ENCODE measurements at places on chromosomes 6 and 20.

DNA sequence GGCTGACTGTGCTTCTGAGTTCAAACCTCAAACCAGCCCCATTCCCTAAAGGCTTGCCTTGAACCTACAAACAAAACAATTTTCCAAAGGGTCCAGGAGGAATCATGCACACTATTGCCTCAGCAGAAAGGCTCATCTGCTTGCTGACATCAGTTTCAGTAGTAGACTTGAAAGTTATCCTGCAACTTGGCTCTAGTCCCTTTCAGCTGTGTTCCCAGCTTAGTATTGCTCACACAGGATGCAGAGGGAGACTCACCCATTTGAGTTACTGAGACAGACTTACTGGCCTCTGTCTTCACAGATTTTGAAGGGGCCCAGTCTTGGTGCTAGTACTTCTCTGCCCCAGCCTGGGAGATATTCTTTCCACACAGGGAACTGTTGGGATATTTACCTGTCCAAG, 38.5 kb upstream of the TFB1M start:
- DNase-seq: no peak

GRCh38 chr20:53032478-53032932, 60.3 kb downstream of the TSHZ2 start:
- no peak for DNase-seq

DNA sequence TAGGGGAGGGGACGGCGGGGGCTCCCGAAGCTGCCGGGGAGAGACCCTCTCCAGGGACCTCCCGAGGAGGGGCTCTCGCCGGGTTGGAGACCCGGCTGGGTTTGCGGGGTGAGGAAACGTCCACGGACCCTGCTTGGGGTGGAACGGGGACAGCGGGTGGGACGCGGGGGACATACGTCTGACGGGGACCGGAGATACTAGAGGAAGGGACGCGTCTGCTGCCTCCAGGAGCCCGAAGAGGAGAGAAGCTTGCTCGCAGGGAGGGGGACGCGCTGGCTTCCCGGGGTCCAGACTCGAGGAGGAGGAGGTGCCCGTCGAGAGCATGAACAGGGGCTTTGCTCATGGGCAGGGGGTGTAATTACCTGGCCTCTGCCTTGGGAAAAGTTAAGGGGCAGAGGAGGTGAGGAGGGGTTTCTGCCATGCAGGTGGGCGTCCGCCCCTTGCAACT, 593 bp downstream of the DNMT3B start:
- DNase-seq: no peak

- DNase-seq: no peak
These were observed 47.9 kb upstream of the SCML4 start for GRCh38 chr6:107871976-107872375.

- no peak for DNase-seq
These were observed 92.0 kb downstream of the THBS2 start for GRCh38 chr6:169161572-169162167.

GRCh38 chr20:60136645-60137401, 178.6 kb downstream of the CDH26 start:
- DNase-seq: no peak

DNA sequence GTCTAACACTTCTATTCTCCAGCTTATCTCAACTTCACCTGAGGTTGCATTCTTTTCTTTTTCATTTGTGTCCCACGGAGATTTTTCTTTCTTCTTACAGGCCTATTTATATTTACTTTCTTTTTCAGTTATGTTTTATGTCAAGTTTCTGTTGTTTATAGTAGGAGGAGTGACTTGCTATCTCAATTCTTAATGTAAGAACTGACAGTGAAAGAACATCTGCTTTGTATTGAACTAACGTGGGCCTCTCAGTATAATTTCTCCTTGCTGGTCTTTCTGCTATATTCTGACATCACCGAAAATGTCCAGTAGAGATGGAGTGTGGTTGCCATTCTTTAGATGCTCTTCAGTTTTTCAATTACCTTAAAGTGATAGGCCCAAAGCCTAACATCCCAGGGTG, 521.7 kb downstream of the EPM2A start:
- no peak for DNase-seq

GRCh38 chr20:58374027-58374850, 14.8 kb upstream of the VAPB start:
- no peak for DNase-seq

DNA sequence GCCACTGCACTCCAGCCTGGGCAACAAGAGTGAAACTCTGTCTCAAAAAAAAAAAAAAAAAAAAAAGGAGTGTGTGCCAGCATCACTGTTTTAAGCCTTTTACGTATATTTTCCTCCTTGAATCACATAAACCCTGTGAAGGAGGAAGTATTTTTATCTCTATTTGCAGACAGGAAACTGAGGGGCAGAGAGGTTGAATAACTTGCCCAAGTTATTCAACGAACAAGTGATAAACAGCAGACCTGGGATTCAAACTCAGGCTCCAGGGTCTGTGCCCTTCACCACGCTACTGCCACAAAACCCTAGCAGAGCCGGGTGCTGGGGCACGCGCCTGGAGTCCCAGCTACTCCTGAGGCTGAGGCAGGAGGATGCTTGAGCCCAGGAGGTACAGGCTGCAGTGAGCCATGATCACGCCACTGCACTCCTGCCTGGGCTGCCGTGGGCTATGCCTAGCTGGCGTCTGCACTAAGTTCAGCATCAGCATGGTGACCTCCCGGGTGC, 9.4 kb upstream of the AVP start:
- peak; percentile 53 for DNase-seq

DNA sequence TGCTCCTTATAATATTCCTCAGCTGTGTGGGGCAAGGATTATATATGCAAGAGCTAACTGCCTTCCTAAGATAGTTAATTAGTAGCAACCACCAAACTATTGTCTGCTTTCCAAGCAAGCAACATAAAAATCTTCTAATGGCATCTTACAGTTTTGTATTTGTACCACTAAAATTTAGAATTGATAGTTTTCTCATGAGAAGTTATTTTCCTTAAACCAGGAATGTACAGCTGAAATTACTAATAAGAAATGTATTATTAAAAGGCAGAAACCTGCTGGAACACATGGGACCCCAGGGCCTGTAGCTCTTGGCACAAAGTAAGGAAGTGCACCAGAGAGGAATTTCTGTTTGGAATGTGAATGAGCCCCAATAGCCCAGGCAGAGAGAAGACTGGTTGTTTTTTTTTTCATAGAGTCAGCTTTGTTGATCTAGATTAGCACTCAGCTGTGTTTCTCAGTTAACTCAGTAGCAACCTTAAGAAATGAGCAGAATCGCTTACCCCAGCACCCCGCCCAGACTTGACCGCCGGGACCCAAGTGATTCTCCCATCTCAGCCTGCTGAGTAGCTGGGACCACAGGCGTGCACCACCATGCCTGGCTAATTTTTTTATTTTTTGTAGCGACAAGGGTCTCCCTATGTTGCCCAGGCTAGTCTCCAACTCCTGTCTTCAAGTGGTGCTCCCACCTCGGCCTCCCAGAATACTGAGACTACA, 2.6 kb downstream of the MGME1 start:
- no peak for DNase-seq

DNA sequence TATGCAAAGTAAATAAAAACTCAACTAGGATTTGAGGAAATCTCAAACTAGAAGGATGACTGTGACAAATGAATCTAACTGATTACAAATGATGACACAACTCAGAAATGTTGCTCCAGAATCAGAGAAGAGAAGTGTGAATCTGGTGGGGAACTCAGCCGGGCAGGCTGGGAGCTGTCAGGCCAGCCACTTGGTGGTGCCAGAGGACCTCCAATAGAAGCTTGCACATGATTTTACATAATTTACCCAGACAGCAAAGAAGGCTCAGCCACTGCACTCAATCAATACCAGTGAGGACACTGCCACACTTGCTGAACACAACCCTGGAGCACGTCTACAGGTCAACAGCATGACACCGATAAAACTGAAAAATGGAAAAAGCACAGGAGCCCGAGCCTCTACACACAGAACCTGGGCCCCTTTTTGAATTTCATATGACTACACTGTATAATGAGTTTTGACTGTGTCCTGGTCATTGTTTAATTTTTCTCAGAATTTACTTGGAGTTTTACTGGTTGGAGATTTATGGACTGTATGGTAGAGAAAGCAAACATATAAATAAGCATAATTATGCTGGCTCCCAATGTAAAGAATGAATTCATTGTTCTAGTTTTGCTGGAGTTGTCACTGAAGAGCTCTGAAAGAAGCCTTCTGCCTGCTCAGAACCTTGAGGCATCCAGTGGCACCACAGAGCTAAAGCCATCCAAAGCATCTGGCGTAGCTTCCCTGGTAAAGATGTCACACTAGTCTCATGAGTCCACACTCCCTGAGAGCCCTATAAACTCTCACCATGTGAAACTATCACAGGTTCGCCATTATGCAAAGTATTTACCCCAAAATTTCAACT, 296.5 kb downstream of the THBS2 start:
- DNase-seq: no peak

DNA sequence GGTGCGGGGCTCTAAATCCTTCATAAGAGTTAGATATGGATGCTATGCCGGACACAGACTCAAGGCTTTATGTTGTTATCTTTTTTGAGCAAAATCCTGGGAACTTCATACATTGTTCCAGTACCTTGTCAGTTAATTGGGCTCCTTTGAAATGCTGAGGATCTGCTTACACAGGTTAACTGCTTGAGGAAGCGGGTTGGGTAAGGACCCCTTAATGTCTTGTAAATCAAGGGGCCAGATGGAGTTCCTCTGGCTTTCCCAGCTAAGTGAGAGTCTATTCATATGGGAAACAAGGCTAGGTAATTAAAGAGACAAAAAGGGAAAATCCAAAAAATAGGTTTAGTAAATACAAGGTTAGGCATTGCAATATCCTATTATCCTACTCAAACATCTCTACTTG, 141.5 kb downstream of the OR2B2 start:
- no peak for DNase-seq

DNA sequence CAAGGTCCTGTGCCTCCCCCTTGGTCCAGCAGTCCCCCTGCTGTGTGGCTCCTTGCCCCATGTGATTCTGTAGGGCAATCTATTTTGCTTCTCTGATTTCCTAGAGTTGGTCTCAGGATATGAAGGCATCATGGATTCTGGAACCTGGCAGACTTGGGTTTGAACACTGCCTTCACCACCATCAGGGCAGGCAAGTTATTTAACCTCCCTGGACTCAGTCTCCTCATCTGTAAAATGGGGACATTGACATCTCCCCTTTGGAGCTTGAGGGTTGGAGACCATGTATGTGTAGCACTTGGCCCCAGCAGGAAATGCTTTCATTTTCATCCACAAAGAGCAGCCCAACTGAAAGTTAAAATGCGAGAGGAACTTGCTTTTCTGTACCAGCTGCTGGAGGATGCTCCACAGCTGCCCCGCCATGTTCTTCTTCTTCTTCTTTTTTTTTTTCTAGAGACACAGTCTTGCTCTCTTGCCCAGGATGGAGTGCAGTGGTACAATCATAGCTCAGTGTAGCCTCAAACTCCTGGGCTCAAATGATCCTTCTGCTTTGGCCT, 6.7 kb downstream of the TOX2 start:
- no peak for DNase-seq
